Vagina (tissue), 2 donors: ENCODE measurements at places on chromosomes 12 and 14.

GRCh38 chr12:92640691-92641090 is 62.1 kb upstream of the PLEKHG7 start:
- DNase-seq, result no peak

GRCh38 chr12:18302809-18303430 is 41.6 kb downstream of the PIK3C2G start:
- no peak for DNase-seq

DNA sequence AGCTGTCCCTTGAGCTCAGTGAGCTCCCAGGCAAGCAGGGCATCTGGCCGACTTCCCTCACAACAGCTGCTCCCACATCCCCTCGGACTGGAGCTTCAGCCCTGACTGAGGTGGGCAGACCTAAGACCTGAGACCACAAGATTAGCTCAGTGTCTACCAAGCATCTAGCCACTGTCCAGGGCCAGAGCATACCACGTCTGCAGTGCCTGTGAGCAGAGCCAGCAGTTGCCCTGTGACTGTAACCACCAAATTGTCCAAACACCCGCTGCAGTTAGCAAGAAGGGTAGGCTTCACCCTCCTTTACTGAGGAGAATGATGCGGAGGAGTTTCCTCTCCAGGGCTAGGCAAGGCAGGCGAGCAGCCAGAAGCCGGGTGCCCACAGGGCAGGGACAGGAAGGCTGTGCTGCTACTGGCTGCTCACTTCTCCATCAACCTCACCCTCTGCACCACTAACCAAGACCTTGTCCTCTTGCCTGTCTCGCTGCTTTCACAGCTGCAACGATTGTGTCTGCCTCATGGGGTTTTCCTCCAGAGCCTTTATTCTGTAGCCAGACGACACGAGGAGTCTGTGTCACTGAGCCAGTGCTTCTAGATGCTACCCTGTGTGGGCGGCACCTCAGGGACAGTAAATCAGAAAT is 53.9 kb downstream of the ANAPC7 start:
- no peak for DNase-seq

- no peak for DNase-seq
These were observed 3.9 kb upstream of the DACT1 start for GRCh38 chr14:58633831-58634230.

GRCh38 chr14:58571769-58572472 is 65.8 kb upstream of the DACT1 start:
- DNase-seq, result no peak

DNA sequence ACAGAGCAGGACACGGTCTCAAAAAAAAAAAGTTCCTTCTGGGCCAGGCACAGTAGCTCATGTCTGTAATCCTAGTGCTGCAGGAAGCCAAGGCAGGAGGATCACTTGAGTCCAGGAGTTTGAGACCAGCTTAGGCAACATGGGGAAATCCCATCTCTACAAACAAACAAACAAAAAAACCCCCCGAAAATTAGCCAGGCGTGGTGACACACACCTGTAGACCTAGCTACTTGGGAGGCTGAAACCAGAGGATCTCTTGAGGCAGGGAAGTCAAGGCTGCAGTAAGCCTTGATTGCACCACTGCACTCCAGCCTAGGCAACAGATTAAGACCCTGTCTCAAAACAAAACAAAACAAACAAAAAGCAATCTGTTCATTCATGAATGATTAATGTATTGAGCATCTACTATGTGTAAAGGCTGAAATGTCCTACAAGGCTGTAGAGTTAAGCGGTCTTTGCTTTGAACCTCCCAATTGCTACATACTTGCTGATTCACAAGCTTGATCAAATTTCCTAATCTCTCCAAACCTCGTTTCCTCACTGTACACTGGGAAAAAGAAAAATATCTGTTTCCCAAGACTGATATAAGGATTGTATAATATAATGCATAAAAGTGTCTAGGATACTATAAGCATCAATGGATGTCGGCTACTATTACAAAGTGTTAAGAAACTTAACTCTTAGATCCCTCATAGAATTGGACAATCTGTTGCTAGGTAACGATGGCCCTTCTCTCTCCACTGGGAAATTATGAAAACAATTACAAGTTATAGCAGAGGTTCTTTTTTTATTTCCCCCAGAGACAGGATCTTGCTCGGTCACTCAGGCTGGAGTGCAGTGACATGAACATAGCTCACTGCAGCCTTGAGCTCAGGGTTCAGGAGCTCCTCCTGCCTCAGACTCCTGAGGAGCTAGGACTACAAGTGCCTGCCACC is 7.9 kb upstream of the RILPL2 start:
- no peak for DNase-seq

DNA sequence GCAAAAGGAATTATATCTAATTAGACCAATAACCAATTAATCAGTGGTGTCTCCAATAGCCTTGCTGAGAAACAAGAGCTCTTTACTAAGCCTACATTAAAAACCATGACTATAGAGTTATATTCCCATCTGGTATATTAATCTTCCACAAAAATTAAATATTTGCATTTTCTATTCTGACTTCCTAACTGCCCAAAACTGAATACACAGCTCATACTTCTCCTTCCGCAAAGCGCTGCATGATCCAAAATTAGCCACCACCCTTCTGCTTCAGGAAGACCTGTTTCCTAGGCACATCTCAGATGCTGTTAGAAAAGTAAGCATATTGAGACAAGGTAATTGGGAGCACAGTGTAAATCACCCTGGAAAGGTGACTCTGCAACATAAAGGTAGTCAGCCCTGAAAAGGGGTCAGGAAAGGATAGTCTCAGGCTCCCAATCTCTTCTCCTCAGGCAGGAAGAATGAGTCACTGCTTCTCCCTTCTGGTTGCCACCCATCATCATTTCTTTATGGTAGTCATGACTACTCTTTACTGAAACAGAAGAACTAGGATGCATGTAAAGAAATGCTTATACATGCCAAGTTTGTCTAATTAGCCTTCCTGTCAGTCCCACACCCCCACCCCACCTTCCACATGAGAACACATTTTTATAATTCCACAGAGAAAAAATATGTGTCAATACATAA is 54.3 kb downstream of the PLCZ1 start:
- DNase-seq, result no peak

- DNase-seq, result no peak
These were observed 291.5 kb downstream of the NELL2 start for GRCh38 chr12:44584625-44585024.
